ENCODE measurements at places on chromosomes 7 and 10.

DNA sequence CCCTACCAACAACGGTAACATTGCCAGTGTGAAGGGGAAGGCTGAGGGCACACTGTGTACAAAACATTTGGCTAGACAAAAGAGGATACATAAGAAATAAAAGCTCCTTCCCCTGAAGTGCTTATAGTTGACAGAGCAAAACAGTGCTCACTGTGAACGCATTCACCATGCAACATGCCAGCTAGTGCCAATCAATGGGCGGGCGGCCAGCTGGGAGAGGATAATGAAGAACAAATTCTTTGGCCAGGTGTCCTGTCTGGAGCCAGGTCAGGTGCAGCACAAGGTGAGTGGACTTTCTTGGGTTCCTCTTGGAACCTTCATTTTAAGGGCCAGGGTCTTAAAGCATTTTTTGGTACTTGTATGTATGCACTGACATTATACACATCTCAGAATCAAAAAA, 106.1 kb downstream of the ICA1 start:
- DNase-seq: no peak

GRCh38 chr7:150977382-150978125, 567 bp downstream of the KCNH2 start:
- DNase-seq: no peak

GRCh38 chr10:79336739-79337138, 10.5 kb upstream of the PPIF start:
- no peak for DNase-seq

DNA sequence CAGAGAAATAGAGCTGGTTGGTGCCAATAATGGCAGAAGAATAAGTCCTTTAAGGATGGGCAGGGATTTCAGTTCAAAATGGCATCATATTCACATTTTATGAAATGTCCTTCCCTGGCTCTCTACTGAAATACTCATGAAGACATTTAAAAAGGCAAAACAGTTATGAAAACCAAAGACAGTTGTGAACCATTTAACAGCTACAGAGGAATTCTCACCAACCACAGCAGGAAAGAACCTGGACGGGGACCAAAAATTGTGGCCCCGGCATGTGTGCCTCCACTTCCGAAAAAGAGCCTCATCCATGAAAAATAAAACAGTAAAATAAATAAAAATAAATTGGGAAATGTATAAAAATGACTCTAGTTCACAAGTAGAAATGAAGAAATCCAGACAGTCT, 539.5 kb downstream of the SUGCT start:
- DNase-seq: no peak

GRCh38 chr10:125149036-125149679, 11.2 kb downstream of the CTBP2 start:
- no peak for DNase-seq

GRCh38 chr7:96663457-96663856, 46.2 kb downstream of the SEM1 start:
- DNase-seq: no peak

GRCh38 chr7:96973986-96974385, 31.4 kb upstream of the DLX6 start:
- DNase-seq: no peak

GRCh38 chr10:59706851-59707797, 2.5 kb downstream of the SLC16A9 start:
- no peak for DNase-seq

GRCh38 chr7:12647364-12648219, 39.8 kb upstream of the ARL4A start:
- DNase-seq: no peak

GRCh38 chr10:28054228-28054860, 55.5 kb upstream of the ODAD2 start:
- DNase-seq: no peak

- no peak for DNase-seq
Observed at GRCh38 chr7:138228769-138229168, 152.5 kb downstream of the AKR1D1 start.

GRCh38 chr10:456486-456885, 233.0 kb downstream of the DIP2C start:
- DNase-seq: peak; percentile 32

- DNase-seq: no peak
Observed at GRCh38 chr7:137282043-137282442, 61.5 kb downstream of the PTN start.

DNA sequence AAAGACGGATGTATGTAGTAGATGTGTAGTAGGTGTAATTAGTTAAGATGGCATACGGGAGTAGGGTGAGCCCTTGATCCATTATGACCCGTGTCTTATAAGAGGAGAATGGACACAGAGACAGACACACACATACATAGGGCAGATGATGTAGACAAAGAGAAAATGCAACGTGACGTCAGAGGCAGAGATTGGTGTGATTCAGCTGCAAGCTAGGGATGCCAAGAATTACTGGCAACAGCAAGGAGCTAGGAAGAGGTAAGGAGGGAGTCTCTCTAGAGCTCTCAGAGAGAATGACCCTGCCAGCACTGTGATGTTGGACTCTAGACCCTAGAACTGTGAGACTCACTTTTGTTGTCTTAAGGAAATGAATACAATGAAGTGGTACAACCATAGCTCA, 247.0 kb upstream of the HABP2 start:
- DNase-seq: no peak

- no peak for DNase-seq
Observed at GRCh38 chr7:100612730-100613390, 520 bp downstream of the MOSPD3 start.

GRCh38 chr10:102550636-102551210, 47.0 kb downstream of the SUFU start:
- DNase-seq: no peak

GRCh38 chr7:114180556-114181266, 233.9 kb upstream of the FOXP2 start:
- no peak for DNase-seq

- no peak for DNase-seq
Observed at GRCh38 chr10:59779756-59780533, 26.7 kb upstream of the MRLN start.

DNA sequence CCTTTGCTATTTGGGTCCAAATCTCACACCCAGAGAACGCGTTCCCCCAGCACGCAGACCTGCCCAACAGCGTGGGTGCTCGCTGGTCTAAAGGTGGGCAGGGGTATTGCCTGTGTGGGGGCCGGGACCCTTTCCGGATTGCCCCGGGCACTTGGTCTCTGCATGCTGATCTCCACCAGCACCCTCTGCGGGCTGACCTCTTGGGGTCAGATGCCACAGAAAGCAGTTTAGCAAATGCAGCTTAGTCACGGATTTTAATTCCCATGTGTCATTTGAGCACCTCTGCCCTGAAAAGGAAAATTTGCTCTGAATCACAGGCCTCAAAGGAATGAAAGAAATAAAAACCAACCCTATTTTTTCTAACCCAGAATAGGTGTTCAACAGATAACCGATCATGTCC, 46.7 kb downstream of the PKD1L1 start:
- no peak for DNase-seq

DNA sequence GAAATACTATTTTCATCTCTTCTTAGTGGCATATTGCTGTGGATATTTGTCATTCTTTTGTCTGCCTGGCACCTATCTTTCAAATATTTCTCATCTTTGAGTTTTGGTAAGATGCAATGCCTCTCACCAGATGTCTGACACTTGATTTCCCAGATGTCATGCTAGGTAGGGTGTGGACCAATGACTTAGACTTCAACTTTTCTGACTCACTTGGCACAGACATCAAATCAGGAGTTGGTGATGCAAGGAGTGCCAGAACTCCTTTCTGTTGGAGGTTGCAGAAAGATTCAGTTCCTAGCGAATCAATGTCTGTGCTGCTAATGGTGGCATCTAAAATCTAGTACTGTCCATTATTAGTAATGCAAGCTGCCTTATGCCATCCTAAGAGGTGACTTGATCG, 216.9 kb upstream of the FERD3L start:
- no peak for DNase-seq

GRCh38 chr10:87794285-87794684, 23.7 kb downstream of the ATAD1 start:
- no peak for DNase-seq

DNA sequence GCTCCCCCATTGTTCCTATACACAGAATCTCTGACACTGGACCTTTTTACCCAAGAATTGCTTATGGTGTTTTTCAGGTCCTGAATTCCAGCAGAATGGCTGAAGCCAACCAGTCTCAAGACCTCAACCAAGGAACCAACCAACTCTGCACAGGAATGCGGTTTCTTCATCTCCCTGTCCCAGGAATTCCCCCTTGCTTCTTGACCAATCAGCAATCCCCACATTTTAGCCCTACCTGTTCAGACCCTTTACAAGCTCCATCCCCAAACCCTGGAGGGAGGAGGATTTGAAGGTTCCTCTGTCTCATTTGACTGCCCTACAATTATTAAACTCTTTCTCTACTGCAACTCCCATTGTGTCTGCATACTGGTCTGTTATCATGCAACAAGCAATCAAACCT, 35.5 kb downstream of the HIBADH start:
- no peak for DNase-seq
